ENCODE measurements at places on chromosomes 12 and 14. TPM values are rescaled to one million over a fixed set of nuclear protein-coding genes. Genes with fewer than 3 reads are reported as not detected.

Gene CD4
- 12.2 TPM for polyA plus RNA-seq

Gene ITPR2
- 5.7 TPM for polyA plus RNA-seq

Gene NDUFA9
- polyA plus RNA-seq = 250 TPM

Gene MANSC1
- 14.1 TPM for polyA plus RNA-seq

Gene DCAF4
- 11.0 TPM for polyA plus RNA-seq

Gene OASL
- 1.0 TPM for polyA plus RNA-seq

Gene CACNA2D4
- 2.5 TPM for polyA plus RNA-seq

Gene KLRC4
- not detected for polyA plus RNA-seq

Gene CELA1
- not detected for polyA plus RNA-seq

Gene LMO3
- polyA plus RNA-seq = 4.6 TPM

Measured in kidney (tissue), 22 donors.